ENCODE measurements at places on chromosomes 7 and 10.
A peak's percentile ranks its signal among the peaks of the same experiment; 100 is the strongest.

DNA sequence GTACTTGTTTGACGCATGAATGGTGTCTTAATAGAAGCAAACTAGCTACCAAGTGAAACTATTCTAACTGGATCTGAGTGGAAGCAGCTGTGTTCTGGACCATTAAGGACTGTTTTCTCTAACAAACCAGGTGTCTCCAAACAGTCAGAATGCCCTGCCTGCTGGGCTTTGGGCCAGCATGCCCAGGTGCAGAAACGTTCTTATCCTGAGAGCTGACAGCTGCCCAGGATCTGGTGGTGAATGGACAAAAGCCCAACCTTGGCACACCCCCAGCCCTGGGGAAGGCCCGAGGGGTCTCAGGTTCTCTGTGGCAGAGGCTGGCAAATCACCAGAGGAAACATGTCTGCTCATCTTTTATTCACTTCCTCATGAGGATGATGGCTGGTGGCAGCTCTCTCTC is 48.2 kb upstream of the LAMB4 start:
- peak; percentile 94 for DNase-seq

- no peak for DNase-seq
Measured at GRCh38 chr10:89550509-89550908, 15.1 kb upstream of the SLC16A12 start.

- DNase-seq, result no peak
Measured at GRCh38 chr7:31699050-31699449, 12.0 kb downstream of the PPP1R17 start.

DNA sequence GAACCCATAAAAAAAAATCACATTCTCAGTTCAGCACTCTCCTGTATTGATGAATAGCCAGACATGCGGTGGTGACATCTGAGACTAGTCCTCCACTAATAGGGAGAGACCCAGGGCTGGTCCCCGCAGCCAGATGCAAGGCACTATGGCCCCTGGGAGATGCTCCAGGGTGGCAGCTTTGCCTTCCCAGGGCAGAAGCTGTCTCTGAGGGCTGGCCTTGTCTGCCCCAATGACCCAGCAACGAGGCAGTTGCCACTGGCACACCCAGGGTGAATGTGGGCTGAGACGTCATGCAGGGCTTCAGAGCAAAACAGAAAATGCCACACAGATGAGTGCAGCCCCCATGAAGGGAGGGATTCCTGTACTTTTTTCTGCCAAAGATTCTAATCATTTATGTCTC is 50.1 kb upstream of the GDF10 start:
- DNase-seq, result no peak

GRCh38 chr7:22799633-22800032 is 23.0 kb downstream of the TOMM7 start:
- DNase-seq, result no peak

- DNase-seq, result no peak
Measured at GRCh38 chr10:24884316-24884715, 68.1 kb downstream of the PRTFDC1 start.

- DNase-seq, result no peak
Measured at GRCh38 chr10:95499482-95499989, 61.6 kb downstream of the SORBS1 start.

DNA sequence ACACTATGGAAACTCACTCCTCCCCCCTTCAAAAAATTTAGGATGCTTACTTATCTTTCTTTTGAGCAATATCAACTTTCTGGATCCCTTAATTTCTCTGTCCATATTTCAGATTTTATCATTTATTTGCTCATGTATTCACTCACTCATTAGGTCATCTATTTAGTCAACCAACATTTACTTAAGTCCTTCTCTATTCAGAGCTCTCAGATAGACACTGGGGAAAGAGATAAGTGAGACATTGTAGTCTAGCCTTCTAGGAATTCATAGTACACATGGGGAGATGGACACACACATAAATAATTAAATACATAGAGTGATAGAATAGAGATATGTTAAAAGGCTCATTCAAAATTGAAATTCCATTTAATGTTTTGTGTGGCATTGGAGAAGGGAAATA is 9.2 kb downstream of the CPN1 start:
- DNase-seq, result no peak

DNA sequence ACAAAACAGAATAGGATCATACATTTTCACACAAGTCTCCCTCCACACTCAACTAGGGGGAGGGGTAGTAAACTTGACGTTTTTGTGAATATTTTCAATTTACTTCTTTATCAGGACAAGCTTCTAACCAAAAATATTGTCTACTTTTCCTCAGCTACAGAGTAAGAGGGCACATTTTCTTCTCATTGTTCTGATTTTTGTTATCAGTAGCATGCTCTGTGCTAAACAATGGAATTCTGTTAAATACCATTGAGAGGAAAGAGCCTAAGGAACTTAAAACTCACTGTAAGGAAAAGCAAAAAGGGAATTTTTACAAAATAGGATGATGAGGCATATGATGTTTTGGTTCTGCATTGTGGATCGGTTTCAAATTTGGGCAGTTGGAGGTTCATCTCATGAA is 41.2 kb downstream of the ANLN start:
- no peak for DNase-seq

DNA sequence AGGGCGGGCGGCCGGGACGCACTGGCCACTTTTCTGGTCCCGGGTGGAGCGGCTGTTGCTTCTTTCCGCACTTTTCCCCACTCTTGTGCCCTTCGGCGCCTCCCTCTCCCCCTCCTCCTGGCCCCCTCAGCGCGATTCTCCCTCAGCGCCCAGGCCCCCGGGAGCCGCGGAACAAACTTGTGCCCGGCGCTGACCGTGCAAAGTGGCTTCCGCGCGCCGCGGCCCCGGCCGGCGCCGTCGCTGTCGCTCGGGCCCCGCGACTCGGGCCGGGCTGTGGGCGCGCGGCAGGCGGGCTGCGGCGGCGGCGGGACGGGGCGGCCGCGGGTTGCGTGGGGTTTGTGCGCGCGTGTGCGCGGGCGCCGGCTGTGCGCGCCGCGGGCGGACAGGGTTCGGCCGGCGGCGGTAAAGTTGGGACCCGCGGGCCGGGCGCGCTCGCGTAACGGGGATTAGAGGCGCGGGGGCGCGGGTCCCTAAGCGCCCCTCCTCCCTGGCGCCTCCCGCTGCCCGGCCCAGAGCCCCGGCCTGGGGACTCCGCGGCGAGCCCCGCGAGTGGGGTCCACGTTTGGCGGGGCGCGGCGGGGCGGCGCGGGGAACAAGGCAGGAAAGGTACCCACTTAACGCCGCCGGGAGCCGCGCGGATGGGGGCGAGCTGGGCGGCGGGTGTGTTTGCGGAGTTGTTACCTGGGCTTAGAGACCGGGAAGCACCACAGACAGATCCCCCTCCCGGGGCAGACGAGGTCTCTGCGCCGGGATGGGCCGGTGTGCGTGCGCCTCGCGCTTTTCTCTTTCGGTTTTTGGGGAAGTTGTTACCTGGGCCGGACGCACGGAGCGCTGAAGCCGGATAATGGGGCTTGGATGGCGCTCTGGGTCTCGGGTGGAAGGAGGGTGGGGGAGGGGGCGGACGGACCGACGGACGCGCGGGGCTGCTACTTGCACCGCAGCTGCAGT is 860 bp downstream of the ZEB1 start:
- DNase-seq, result no peak

DNA sequence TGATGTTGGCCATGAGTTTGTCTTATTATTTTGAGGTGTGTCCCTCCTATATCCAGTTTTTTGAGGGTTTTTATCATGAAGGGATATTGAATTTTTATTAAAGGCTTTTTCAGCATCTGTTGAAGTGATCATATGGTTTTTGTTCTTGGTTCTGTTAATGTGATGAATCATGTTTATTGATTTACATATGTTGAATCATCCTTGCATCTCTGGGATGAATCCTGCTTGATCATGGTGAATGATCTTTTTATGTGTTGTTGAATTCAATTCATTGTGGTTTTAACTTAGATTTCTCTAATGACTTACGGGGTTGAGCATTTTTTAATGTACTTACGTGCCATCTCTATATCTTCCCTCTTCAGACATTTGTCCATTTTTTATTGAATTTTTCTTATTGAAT is 22.9 kb downstream of the DLD start:
- DNase-seq, result no peak

DNA sequence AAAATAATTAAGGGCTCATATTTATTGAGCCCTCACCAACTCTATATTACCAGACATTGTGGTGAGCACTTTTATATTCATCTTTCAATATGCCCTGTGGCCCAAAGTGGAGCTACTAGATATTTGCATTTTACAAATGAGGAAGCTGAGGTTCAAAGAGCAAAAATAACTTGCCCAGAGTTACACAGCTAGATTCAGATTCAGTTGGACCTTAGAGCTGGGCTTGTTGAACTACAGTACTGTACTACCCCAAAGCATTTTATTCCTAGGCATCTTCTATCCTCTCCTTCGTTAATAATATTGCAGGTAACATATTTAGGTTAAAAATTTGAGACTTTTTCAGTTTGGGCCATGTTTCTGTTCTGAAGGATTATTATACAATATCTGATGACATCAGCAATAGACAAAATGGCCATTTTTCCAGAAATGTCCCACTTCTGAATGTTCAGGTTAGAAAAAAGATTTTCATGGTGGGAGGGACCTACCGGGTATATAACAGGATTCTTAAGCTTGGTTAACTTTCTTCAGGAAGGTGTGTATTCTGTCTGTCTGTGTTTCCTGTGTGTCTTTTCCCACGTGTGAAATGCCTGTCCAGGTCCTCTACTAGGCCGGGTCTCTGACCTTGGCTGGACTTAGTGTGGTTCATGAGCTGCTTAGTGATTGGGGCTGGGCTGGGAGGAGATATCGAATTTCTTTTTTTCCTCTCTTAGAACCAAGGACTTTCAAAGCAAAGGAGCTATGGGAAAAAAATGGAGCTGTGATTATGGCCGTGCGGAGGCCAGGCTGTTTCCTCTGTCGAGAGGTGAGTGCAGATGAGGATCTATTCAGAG is 13.6 kb downstream of the PRXL2A start:
- DNase-seq, result no peak
